ENCODE measurements at places on chromosomes 6 and 20.

- DNase-seq = no peak
These were observed 60.3 kb downstream of the BMP6 start for GRCh38 chr6:7786214-7786661.

DNA sequence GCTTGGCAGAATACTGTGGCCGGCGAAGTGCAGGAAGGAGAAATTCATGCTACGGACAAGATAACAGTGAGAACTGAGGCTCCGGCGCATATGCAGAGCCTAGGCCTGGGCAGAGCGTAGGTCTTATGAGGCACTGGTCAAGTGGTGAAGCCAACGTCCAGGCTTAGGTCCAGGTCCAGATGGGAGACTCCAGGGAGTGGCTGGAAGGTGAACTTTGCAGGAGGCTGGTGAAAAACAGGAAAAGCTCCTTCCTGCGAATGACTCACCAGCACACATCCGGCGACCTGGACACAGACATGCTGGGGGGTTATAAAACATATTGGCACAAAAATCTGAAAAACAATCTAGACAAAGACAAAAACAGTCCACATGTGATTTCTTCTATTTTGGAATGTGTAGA lies 15.4 kb downstream of the C6orf141 start:
- DNase-seq = no peak

DNA sequence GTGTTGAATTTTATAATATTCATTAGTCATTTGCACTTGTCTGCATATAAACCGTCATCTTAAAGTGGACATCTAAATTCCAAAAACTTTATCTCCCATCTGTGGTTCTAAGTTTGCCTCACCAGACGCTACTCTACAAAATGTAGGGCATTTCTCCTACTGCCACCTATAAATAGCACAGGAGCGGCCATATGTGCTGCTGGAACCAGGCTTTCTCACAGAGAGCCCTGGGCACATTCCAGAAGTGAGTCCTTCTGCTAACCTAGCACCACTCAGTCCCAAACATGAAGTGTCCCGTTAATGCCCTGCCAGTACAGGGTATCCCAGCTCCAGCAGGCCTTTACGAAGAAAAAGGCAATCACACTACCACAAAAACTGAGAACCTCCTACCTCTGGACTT lies 153.7 kb downstream of the TMEM242 start:
- DNase-seq = no peak

DNA sequence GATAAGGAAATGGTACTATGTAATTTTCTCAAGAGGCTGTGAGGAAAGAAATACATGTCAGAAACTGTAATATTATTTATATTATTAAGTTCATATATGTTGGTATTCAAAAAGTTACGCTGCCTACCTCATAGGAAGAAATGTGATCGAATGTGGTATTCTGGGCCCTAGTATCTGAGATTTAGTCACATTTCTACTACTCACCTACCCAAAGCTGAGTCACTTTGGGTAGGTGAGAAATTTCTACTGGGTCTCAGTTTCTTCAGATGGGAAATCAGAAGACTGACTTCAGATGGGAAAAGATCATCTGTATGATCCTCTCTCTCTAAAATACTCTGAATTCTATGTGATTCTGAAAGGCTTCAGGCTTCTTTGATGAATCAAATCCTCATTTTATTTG lies 411.0 kb downstream of the SYNE1 start:
- no peak for DNase-seq

DNA sequence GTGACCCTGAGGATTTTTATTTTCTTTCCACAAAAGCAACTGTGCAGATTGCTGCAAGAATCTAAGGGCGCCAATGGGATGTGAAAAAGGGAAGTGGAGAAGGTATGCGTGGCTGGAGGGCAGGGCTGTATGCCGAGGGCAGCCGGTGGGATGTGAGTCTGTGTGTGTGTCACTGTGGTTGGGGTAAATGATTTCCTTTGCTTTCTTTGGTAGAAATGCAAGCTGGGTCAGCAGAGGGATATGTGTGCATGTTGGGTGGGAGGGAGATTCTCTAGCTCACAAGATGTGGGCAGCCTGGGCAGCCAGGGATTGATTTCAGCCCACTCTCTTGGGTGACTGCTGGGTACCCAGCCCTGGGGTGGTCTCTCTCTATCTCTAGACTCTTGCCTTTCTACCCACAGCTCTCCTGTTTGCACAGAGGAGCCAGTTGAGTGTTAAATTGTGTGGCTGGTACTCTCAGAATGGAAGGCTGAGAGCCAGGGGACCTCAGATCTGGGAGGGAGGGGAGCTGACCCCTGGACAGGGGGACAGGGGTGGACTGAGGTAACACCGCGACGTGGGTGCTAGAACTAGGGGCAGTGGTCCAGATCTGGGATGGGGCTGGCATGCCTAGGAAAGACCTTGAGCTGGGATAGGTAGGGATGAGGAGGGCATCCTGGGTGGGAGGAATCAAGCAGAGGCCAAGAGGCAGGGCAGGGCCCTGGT lies 136.8 kb upstream of the RNF24 start:
- DNase-seq = no peak

DNA sequence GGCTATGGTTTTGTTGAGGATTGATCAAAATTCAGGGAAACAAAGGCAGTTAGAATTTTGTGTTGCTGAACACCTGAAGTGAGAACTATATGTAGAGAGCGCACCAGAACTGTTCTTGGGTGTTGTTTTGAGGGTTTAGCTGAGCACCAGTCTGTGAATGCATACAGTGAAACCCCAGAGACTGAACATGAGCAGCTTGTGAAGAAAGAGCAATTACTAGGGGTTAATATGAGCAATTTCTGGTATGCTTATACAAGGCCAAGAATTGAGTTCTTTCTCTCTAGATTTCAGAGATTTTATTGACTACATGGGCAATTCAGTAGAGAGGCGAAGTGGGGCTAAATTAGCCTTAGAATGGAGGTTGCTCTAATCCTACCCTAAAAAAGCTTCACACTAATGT lies 93.9 kb downstream of the CD2AP start:
- no peak for DNase-seq

GRCh38 chr6:134938896-134939295 lies 11.0 kb downstream of the ALDH8A1 start:
- peak; percentile 25 for DNase-seq

- DNase-seq = no peak
These were observed 67.2 kb downstream of the TCP11 start for GRCh38 chr6:35073766-35074471.

- no peak for DNase-seq
These were observed 541.2 kb downstream of the QKI start for GRCh38 chr6:163955756-163956155.

- DNase-seq = no peak
These were observed 378.4 kb downstream of the ARHGAP18 start for GRCh38 chr6:129331450-129332138.

DNA sequence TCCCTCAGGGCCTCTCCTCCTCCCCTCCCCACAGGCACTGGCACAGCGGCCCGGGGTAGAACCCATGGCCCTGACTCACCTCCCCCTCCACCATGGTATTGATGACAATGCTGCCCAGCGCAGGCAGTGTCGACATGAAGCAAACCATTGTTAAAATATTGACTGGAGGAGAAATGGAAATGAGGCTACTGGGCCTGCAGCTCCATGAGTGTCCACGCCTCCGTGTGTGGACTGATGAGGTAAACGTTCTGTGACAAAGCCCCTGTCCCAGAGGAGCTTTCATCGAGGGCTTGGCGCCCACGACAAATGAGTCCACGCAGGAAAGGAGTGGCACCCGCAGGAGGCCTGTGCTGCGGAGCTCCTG lies 402.7 kb downstream of the TAF4 start:
- DNase-seq = no peak

DNA sequence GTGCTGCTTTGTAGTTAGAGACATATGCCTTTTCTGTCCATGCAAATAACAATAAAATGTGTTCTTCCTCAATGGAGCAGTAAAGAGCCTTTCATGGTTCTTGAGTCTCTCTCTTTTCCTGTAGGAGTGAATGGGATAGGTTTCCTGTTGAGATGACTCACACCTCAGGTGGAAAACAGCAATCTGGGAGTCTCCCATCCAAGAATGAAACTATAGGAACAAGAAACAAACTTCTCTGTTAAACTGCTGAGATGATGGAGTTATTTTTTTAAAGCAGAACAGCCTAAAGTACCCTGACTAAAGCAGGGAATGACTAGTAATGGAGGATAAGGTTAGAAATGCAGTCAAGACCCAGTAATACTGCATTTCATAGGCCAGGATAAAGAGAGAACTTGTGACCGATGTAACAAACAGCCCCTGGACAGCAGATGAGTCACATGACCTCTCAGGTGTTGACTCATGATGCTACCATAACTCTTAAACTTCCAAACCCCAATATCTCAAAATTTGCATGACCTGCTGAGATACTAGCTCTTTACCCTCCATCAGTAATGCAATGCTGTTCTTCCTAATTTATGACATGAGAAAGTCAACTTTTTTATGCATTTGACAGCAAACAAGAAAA lies 548.9 kb downstream of the CBLN4 start:
- DNase-seq = no peak

- peak; percentile 63 for DNase-seq
These were observed 22.2 kb downstream of the RWDD2A start for GRCh38 chr6:83215131-83216047.

- no peak for DNase-seq
These were observed 63.9 kb downstream of the FAM120B start for GRCh38 chr6:170370416-170370815.

DNA sequence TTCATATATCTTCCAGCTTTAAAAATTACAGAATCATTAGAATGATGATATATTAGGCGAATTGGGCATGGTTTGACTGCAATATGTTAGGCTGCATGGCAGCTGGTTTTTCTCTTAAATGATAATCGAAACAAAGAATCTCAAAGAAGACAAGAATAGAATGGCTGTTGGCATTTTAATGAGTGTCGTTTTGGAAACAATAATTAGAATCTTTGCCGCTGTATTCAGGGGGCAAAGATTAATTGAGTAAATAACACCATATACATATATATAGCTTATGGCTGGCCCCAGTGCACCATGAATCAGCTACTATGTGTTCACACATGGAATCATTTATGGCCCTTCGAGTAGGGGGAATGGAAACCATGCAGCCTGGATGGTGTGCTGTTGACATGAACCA lies 216.2 kb downstream of the RNF144B start:
- DNase-seq = no peak

GRCh38 chr6:104860221-104860620 lies 502 bp upstream of the HACE1 start:
- DNase-seq = no peak

GRCh38 chr6:169827290-169827717 lies 75.9 kb downstream of the ERMARD start:
- DNase-seq = no peak

GRCh38 chr6:167799033-167799821 lies 27.5 kb upstream of the AFDN start:
- no peak for DNase-seq

DNA sequence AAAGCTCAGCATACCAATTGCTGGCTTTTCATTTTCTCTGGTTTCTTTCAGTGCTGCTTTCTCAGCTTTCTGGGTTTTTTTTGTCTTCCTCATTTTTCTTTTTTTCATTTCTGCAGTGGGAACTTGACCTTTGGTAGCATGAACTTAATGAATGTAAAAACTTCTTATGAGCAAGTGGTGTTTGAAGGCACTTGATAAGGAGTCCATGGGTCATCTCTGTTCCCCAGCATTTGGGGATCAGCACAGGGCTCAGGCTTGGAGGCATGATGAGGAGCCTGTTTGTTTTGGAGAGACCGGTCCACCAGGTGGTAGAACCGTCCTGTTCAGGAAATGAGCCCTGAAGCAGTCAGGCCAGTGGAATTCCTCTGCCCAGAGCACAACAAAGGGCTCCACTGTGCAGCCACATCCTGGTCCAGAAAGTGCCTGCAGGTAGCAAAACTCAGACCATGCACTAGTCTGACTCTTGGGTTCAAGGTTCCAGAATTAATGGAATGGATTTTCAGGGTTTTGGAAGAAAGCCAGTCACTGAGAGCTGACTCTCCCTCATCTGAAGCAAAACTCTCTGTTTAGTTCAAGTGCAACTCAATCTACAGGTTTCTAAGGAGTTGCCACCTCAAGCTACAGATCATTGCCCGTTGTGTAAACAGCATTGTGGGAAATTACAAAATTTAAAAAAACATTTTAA lies 52.3 kb upstream of the ADGRF1 start:
- DNase-seq = no peak

DNA sequence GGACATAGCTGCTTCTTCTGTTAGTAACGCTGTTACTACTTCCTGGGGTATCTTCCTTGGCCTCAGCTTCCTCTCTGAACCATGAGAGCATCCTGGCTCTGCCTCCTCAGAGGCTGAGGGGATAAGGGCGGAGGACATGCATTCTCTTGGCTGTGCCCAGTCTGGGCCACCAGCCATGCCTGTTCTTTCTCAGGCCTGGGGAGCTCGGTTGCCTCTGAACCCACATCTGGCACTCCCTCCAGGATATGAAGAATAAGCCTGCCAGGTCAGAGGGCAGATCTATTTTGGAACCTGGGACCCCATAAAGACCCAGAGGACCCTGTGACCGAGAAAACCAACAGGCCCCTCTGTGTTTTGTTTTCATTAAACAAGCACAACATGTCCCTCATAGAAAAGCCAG lies 6.6 kb upstream of the ANGPT4 start:
- no peak for DNase-seq

DNA sequence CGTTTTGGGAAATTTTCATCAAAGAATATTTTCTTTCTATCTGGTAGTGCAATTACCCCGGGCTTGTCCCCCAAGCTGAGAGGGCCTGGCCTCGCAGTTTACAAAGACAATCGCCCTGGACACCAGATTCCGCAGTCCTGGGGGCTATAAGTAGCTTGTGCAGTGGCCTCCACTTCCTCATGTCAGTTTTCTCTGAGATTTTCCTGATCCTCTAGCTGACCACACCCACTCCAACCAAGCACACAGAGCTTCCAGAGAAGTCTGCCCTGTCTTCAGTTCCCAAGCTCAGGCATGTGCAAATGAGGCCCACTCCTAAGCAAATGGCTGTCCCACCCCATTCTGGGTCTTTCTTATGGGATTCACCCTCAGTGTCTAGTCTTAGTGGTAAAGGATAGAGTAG lies 245.3 kb downstream of the MAFB start:
- no peak for DNase-seq

DNA sequence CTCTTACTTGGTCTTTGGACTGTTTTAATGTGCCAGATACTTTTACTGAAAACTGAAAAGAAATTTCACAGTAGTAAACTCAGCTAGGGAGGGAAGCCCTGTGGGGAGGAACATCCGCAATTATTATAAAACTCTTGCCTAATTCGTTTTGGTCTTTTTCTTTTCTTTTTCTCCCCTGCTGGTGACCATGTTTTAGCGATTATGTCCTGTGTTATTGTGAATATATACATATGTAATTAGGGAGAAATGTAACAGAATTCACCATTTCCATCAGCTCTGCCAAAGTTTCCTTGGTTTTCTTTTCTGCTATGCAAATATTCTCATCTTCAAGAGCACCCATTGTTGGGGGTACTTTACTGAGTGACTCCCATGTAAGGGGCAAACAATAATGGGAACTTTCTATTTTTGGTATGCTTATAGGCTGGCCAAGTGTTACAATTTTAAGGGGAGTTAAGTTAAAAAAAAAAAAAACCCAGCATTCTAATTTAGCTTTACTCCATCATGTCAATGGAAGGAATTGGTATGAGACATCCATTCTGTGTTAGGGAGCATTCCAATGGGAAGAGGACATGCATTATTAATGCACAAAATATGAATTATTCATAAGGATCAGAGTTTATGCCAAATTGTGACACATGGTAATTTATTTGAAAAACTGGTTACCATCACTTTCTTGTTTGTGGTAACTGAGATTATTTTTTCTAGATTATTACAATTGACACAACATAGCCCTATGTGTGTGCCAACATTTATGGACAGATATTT lies 2.0 kb downstream of the DOK5 start:
- no peak for DNase-seq
